NCI-H1105 (cell line): ENCODE measurements at places on chromosomes 7 and 10.

- DNase-seq = no peak
Measured at GRCh38 chr7:93036807-93037206, 81.0 kb downstream of the SAMD9 start.

DNA sequence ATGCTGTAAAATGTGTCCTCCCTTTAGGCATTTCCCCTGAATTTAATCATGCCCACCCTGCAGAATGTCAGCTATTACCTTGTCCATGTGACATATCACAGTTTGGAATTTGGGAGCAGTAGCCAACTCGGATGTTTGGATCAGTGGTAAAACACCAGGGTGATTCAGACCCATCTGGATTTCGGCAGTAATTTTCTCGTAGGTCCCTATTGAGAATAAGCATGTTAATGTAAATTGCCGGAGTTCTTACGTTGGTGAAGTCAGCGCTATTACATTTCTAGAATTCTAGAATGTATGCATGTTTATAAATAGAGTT lies 44.1 kb downstream of the HGF start:
- DNase-seq = no peak

GRCh38 chr10:103595933-103596726 lies 102.6 kb downstream of the NEURL1 start:
- no peak for DNase-seq

DNA sequence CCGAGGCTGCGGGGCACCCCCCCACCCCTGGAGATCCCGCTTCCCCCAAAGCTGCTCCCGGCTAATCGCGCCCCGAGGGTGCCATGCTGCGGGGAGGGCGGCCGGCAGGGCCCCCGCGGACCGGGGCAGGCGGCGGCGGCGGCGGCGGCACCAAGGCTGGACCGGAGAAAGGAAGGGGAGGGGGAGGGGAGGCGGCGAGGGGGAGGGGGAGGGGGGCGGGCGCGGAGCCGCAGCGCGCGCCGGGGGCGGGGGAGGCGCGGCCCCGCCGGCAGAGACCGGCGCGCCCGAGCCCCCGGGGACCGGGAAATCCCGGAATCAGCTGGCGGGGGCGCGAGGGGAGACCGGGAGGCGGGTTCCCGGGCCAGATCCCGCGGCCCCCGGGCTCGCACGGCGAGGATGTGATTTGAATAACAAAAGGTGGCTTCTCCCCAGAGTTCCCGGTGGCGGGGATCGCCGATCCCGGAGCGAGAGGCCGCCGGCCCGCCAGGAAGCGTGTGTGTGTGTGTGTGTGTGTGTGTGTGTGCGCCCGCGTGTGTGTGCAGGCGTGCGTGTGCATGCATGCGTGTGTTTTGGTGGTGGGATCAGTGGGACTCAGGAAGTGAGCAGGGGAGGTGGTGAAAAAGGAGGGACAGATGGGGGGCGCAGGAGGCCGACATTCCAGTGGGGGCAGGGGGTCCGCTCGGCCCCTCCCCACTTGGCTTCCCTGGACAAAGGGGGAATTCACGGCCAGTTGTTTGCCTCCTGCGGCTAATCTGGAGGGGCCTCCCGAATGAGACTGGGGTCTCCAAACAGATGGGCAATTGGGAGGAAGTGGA lies 99.5 kb downstream of the HIP1 start:
- peak; percentile 23 for DNase-seq

DNA sequence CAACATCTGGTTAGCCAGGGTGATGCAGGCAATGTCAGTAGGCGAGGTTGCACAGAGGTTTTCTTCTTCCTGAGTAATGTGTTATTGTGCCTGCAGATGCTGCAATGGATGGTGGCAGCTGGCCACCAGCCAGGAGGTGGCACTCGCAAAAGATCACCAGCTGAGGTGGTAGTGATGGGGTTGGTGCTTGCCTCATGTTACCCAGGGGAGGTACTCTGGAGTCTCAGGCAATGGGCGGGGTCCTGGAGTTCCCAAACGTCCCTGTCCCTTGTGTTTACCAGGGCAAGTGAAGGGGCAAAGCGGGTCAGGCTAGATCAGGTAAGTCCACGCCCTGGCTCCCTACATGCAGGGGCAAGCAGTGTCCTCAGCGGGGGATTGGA lies 21.1 kb downstream of the CLRN3 start:
- no peak for DNase-seq

- DNase-seq = no peak
Measured at GRCh38 chr10:8352171-8353075, 297.9 kb downstream of the GATA3 start.

DNA sequence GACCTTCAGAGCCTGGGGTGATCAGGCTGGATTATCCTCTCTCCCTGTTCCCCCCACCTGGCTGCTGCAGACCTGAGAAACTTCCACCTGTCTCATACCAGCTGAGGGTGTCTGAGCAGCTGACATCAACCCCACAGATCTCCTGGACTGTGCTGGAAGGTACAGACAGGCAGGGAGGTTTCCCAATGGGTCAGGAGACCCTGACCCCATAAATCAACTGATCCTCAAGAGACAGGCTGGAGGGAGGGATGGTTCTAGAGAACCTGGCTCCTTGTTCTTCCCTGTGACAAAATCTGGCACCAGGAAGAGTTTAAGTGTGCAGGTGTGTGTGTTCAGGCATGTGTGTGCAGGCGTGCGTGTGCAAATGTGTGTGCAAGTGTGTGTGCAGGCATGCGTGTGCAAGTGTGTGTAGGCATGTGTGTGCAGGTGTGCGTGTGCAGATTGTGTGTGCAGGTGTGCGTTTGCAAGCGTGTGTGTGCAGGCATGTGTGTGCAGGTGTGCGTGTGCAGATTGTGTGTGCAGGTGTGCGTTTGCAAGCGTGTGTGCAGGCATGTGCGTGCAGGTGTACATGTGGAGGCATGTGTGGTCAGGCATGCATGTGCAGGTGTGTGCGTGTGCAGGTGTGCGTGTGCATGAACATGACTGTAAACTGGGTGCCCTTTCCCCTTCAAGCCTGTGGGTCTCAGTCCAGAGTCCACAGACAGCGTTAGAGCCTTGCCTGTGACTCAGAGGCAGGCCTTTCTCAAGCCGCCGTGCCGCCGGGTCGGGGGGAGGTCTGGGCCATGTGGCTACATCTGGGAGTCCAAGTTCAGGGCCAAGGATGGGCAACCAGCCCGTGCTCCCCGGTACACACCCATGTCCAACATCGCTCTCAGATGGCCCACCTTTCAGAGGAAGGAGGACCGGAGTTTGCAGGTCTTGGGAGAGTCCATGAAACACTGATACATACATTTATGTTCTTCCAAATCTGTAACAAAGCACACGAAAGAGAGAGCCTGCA lies 50.1 kb upstream of the ELN start:
- DNase-seq = no peak

- DNase-seq = no peak
Measured at GRCh38 chr10:83127942-83128575, 1011.2 kb upstream of the GHITM start.

- no peak for DNase-seq
Measured at GRCh38 chr7:38704751-38705150, 73.6 kb upstream of the AMPH start.

- DNase-seq = no peak
Measured at GRCh38 chr10:110706690-110707098, 62.6 kb downstream of the RBM20 start.

GRCh38 chr10:13219685-13220670 lies 14.2 kb downstream of the UCMA start:
- DNase-seq = no peak

GRCh38 chr10:33801705-33802104 lies 467.2 kb upstream of the NRP1 start:
- DNase-seq = no peak

DNA sequence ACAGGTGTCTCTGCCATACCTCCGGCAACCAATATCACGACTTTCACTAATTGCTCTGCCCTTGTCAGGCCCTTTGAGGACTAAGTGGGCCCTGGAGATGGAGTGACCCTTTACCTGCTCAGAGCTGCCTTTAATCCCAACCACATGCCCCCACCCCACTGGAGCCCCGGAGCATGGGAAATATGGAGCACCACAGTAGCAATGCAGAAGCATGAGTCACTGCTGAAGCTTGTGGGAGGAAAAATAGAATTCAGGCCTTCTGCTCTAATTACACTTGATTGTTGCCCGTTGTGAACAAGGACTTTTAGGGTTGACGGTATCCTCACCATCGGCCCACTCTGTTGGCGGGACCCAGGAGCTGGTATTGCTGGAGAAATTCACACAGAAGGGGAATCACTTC lies 52.5 kb upstream of the FRMD4A start:
- no peak for DNase-seq

DNA sequence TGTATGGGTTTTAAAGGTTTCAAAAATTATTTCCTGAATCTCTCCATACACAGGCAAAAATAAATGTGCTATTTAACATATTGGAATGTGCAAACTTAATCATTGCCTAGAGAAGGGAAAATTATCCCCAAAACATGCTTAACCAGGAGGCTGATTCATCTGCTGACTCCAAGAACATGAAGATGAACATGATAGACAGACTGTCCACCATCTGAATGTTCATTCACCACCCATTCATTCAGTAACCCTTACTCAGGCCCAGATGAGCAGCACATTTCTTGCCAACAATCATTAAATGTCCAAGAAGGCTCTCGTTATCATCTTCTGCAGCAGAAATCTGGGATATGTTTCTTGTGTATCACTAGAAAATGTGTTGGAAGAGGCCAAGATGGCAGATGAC lies 110.6 kb downstream of the PPP1R9A start:
- no peak for DNase-seq

GRCh38 chr7:83166781-83167180 lies 4.1 kb upstream of the PCLO start:
- no peak for DNase-seq

- no peak for DNase-seq
Measured at GRCh38 chr10:127375461-127375860, 173.6 kb upstream of the NPS start.

DNA sequence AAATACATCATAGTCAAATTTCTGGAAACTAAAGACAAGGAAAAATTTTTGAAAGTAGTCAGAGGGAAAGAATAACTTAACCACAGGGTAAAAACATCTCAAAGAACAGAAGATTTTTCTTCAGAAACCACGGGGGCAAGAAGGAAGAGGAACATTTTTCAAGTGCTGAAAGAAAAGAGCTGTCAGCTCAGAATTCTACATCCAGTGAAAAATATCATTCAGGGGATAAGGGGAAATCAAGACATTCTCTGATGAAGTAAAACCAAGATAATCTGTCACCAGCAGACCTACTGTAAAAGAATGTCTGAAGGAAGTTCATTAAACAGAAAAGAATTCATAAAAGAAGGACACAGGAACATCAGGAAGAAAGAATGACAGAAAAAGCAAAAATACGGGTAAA lies 111.2 kb upstream of the TMEM72 start:
- no peak for DNase-seq

DNA sequence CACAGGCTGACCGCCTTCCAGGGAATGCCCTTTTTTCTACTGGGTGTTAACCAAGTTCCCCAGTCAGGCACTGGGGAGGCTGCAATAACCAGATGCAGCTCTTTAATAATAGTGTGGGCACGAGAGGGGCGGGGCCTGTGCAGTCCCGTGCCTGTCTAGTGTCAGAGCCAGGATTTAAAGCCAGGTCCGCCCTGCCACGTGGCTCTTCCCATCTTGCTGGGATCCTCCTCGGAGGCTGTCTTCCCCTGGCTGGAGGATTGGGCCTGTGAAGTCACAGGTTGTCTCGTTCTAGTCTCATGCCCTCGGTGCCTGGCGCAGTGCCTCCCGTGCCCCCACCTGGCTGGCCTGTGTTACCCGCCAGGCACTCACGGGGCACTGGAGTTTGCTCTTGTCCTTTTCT lies 25.2 kb downstream of the TMEM120A start:
- no peak for DNase-seq

GRCh38 chr10:121841862-121842261 lies 86.0 kb downstream of the ATE1 start:
- no peak for DNase-seq

DNA sequence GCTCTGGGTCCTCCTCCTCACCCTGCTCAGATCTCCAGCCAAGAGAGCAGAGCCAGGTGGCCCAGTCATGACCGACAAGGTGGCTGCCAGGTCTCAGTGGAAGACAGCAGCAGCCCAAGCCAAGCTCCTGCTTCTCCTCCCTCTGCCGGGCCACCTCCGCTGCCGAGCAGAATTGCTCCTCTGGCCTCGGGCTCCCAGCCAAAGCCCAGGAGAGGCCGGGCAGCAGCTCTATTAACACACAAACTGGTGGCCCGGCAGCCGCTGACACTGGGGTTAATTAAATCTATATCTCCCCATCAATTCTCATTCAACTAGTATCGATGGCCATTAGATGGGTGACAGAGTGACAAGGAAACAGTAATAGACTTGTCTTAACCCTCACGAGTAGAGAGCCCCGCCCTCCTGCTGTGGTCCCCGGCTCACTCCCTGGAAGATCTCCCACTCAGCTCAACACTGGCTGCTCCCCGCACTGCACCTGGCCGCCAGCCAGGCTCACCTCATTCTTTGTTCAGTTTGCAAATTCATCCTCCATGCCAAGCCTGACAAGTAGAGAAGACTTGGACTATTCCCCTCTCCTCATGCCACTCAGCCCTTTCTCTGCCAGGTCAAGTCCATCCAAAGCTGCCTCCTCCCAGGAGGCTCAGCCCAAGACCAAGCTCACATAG lies 74.1 kb upstream of the UNC5B start:
- DNase-seq = peak; percentile 59

DNA sequence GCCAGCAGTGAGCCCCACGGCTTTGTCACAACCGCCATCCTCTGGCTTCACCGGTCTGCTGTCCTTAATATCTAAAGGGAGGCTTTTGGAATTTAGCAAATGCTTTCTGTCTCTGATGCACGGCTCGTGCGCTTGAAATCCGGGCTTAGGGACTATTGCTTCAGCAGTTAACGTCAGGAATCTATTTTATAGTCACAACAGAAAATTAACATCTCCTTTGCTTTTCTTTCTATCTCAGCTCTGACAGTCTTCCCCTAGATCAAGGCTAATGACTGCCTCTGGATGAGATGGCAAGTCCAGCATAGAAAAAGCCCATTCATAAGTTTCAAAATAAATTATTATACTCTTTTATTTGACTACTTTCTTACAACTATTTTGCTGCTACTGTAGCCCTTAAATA lies 423.8 kb downstream of the GALNT17 start:
- no peak for DNase-seq
